GM10248 (cell line): ENCODE measurements at places on chromosomes 6 and 20.

DNA sequence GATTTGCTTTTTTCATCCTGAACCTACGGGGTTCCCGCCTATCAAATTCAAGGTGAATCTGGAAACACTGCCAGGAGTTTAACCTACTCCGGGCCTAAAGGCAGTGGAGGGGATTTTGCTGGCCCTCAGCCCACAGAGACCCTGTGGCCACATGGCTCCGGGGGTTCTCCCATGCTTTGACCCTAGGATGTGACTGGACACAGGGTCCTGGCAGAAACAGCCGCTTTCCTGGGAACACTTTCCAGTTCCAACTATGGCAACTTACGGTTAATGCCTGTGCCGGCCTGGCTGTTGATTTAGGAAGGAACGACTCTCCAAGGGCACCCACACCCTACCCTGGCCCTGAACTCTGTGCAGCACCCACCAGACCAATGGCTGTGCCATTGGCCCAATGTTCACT lies 141.7 kb upstream of the RPS6KA2 start:
- DNase-seq = no peak

GRCh38 chr6:130896249-130896648 lies 69.0 kb downstream of the SMLR1 start:
- DNase-seq = no peak

DNA sequence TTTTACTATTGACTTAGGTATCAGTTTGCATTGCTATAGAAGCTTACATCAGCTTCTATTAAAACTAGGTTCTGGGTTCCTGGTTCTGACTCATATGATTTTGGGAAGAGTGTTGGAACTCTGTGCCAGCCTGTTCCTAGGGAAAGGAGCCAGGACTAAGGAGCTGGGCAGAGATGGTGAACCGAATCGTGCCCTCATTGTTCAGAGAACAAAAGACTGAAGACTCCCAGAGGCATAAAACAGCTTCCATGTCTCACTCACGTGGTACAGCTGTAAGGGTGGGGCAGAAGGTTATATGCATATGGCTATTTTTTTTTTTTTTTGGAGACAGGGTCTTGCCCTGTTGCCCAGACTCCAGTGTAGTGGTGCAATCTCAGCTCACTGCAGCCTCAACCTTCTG lies 89.1 kb upstream of the THBS2 start:
- no peak for DNase-seq

- no peak for DNase-seq
These were observed 19.3 kb downstream of the HIVEP2 start for GRCh38 chr6:142925575-142926110.

DNA sequence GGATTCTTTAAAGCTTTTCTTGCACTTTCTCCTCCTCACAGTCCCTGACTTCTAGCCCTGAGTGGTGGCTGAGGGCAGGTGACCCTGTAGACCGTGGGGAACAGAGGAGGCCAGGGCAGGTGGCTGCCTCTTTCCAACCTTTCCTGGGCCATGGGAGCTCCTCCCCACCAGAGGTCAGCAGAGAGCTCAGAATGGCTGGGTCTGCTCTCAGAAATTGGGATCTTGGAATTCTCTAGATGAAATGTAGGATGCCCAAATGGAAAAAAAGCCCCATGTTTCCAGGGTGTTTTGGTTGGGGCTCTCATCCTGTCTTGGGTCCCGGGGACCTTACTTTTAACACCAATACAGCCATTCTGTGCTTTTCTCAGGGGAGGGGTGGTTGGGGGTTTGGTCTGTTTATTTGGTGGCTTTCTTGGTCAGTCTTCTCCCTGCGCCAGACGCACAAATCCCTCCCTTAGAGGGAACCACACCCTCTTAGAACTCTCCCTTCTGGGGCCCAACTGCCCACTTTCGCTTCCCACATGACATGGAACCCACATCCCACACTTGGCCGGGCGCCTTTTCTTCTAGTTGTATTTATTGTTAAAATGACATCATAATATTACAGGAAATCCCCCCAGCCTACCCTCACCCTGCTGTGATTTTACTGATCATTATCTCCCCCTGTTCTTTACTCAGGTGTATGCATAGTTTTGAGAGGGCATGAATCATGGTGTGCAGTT lies 17.9 kb downstream of the GNAS start:
- DNase-seq = peak; percentile 64

- no peak for DNase-seq
These were observed 605 bp downstream of the CDC5L start for GRCh38 chr6:44388135-44388487.

DNA sequence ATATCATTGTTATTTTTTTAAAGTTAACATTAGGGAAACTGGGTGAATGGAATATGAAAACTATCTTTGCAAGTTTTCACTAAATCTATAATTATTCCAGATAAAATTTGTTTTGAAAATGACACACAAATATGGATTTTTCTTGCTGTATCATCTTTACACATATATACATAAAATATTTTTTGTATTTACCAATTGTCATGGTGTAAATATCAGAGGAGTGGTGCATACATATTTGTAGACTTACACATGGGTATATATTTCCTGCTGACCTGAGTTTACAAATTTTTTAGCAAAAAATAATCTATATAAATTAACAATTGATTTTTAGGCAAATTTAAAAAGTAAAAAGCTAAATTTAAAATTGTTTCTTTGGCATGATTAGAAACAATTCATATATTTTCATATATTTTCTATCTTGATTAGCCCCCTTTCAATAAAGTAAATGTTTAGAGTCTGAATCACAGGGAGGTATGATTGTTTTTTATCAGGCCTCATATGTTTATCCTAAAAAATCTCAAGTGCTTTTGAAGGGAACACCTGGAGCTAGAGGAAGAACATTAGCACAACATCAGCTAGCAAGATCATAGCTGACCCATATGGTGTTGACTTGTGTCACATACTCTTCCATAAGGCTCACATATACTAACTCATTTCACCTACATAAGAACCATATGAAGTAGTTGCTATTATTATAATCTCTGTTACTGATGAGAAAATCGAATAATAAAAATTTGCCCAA lies 671.8 kb upstream of the GJE1 start:
- DNase-seq = no peak

GRCh38 chr6:10278746-10279145 lies 136.1 kb downstream of the TFAP2A start:
- DNase-seq = no peak

DNA sequence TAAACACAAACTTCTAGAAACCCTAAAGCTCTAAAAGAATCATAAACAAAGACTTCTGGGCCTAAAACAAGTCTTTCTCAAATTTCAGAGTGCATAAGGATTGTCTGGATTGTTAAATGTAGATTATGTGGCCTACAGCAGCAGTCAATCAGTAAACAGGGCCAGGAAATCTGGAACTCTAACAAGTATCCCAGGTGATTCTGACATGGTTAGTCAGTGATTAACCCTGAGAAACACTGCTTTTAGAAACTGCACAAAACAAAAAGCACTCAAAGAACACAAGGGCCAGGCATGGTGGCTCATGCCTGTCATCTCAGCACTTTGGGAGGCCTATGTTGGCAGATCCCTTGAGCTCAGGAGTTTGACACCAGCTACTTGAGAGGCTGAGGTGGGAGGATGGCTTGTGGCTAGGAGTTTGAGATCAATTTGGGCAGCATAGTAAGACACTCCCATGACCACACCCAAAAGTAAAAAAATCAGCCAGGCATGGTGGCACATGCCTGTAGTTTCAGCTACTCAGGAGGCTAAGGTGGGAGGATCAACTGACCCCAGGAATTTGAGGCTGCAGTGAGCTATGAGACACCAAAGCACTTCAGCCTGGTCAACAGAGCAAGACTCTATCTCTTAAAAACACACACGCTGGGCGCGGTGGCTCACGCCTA lies 5.9 kb downstream of the MED20 start:
- no peak for DNase-seq

- no peak for DNase-seq
These were observed 69.7 kb downstream of the DTD1 start for GRCh38 chr20:18657575-18657974.

GRCh38 chr6:108666656-108667260 lies 106.0 kb downstream of the FOXO3 start:
- DNase-seq = no peak

GRCh38 chr6:127776320-127776719 lies 124.5 kb downstream of the THEMIS start:
- DNase-seq = no peak

GRCh38 chr6:166333172-166333995 lies 9.0 kb downstream of the SFT2D1 start:
- peak; percentile 79 for DNase-seq
